ENCODE measurements at places on chromosomes 7 and 10.

DNA sequence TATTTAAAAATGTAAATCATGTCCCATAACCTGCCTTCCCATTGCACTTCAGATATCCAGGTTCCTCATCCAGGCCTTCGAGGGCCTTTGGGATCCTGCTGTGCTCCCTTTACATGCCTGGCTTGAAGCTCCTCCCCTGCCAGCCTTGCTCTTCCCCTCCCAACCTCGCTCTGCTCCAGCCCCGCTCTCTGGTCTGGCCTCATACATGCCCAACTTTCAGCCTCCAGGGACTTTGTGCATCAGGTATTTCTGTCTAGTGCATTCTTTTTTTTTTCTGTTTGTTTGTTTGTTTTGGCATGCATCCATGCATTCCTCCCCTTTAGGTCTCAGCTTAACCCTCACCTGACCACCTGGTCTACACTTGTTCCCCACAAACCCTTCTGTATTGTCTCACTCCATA, 160.3 kb downstream of the SNX10 start:
- DNase-seq, result no peak

- no peak for DNase-seq
These were observed 116.5 kb downstream of the ZNF438 start for GRCh38 chr10:30915146-30915545.

DNA sequence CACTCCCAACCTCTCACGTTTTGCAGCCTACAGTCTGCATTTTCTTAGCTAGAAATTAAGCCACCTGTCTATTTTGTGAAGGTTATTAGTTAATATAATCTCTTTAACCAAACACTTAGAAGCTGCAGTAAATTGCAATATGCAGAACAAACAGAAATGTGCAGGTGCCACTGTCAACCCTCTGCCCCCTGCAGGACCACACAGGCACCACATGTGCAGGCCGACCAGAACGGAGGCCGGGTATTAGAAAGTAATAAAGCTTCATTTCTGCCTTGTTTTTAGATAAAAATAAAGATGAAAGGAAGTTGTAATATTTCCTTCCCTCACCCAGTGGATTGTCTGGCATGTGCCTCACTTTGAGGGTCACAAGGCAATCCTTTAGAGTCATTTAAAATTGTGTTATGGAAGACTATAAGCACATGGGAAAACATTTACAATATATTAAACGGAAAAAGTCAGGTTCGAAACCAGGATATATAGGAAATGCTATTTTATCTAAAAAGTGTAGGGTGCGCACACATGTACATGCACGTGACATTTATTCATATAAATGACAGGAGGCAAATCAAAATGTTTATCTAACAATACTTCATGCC, 158.2 kb downstream of the ARHGAP12 start:
- DNase-seq, result no peak

DNA sequence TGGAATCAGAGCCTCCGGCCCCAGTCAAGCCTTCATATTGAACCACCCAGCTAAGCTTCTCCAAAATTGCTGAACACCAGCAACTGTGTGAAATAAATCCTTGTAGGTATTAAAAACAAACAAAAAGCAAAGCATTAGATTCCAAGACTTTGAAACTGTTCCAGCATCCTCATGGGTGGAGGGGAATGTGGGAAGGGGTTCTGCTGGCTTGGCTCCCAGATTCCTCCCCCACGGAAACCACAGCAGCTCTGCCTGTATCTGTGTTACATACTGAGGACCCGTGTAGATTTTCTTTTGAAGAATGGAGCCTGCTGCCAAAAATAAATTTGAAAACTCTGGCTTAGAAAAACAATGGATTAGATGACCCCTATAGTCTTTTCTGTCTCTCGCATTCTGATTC, 20.0 kb downstream of the AKR1B1 start:
- no peak for DNase-seq

- no peak for DNase-seq
These were observed 18.8 kb upstream of the SORBS1 start for GRCh38 chr10:95579835-95580535.

- no peak for DNase-seq
These were observed 47.7 kb downstream of the ZNF277 start for GRCh38 chr7:112254156-112254555.

DNA sequence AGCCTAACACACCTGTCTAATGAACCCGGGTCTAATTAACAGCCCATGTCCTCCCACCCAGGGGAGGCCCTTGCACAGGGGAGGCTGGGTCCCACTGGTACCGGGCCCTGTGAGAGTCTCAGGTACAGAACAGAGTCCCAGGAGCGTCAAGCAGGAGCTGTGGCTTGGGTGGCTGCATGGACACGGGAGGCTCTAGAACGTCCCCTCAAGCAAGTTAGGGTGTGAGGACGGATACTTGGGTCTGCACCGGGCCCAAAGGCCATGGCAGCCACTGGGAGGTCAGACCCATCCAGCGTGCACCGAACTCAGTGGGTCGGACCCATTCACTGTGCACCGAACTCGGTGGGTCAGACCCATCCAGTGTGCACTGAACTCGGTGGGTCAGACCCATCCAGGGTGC, 309.7 kb downstream of the DNAJB6 start:
- DNase-seq, result no peak

DNA sequence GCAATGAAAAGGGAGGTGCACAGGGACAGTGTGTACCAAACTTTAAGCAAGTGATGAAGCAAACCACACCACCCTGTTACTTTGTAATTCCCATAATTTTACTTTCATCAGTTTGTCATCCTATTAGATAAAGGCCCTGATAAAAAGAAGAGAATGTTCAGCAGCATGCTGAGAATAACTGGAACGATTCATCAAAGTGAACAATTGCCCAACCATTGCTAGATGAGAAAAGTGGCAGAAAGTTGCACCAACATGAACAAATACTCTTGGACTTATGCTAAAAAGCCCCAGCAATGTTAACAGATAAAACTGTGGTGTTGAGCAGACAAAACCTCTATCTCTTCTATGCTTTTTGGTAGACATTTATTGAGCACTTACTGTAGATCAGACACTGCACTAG, 75.5 kb upstream of the PCGF5 start:
- DNase-seq, result no peak

DNA sequence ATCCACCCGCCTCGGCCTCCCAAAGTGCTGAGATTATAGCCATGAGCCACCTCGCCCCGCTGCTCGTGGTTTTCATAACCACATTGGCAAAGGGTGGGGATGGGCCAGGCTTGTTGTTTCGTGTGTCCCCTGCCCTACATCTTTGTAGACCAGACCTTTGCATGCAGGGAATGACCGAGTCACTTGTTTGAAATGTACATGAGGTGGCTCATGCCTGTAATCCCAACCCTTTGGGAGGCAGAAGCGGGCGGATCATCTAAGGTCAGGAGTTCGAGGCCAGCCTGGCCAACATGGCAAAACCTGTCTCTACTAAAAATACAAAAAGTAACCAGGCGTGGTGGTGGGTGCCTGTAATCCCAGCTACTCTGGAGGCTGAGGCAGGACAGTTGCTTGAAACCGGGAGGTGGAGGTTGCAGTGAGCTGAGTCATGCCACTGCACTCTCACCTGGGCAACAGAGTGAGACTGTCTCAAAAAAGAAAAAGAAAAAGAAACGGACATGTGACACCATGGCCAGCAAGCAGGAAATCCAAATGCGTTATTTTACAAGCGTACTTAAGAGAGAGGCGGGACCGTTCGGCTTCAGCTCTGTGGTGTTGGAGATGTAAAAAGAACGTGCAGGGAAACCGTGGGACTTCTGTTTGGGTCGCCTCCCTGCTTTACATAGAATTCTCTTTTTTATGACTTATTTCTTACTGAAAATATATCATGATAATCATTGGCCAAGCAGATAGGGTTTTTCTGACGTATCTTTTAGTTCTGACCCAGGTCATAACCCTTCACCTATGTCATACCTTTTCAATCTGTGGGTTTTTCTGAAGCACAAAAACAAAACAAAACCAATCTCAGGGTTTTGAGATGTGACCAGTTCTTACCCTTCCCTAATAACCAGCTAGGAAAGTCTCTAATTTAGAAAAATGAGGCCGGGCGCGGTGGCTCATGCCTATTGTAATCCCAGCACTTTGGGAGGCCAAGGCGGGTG, 45.1 kb downstream of the WIPI2 start:
- no peak for DNase-seq

DNA sequence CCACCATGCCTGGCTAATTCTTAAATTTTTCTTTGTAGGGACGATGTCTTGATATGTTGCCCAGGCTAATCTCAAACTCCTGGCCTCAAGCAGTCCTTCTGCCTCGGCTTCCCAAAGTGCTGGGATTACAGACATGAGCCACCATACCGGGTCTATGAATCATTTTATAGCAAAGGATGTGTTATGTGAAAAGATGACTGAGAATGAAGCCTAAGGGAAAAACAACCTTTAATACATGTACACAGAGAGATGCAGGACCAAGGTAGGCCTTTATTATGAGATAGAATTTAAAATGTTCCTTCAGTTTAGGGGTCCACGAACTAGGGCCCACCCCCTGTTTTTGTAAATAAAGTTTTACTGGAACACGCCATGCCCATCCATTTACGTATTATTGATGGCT, 41.0 kb downstream of the UBE2H start:
- DNase-seq, result no peak

GRCh38 chr10:132096863-132097478, 31.2 kb downstream of the JAKMIP3 start:
- DNase-seq, result no peak

DNA sequence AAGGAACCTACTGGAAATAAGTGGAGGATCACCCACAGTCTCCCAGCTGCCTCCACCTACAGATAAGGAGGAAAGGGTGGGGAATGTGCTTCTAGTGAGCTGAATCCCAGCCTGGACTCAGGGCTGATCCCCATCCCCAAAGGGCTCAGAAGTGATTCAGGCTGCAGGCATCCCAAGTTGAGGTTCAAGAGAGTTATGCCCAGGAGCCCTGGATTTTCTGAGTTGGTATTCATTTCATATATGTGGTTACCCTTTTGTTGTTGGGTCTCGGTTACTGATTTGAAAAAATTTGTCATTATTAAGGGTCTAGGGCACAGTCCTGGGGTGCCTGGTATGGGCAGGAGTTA, 30.0 kb upstream of the SRGN start:
- no peak for DNase-seq

- no peak for DNase-seq
These were observed at the start of gene CPXM2 for GRCh38 chr10:123891144-123892071. Gene CPXM2 (minus strand): TSS chr10:123891807. CDS start chr10:123891659, 148 bp downstream.

DNA sequence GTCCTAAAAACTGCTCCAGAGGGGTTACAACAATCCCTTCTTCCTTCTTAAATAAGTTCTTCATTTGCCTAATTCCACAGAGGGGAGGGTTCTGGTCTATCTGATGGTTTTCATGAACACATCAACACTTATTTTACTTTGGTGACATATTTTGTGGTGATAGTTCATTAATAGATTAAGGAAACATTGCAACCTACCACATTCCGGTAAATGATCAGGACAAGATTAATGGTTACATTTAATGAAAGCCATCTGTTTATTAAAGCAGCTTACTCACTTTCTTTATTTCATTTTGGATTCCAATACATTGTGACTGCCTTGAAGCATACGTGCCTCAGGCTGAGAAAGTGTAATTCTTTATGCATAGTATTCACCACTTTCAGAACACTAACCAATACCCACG, 101.0 kb downstream of the SKIDA1 start:
- DNase-seq, result no peak

- no peak for DNase-seq
These were observed 54.6 kb downstream of the TFAM start for GRCh38 chr10:58439632-58440364.

- no peak for DNase-seq
These were observed 654.5 kb upstream of the COBL start for GRCh38 chr7:51970961-51971665.

DNA sequence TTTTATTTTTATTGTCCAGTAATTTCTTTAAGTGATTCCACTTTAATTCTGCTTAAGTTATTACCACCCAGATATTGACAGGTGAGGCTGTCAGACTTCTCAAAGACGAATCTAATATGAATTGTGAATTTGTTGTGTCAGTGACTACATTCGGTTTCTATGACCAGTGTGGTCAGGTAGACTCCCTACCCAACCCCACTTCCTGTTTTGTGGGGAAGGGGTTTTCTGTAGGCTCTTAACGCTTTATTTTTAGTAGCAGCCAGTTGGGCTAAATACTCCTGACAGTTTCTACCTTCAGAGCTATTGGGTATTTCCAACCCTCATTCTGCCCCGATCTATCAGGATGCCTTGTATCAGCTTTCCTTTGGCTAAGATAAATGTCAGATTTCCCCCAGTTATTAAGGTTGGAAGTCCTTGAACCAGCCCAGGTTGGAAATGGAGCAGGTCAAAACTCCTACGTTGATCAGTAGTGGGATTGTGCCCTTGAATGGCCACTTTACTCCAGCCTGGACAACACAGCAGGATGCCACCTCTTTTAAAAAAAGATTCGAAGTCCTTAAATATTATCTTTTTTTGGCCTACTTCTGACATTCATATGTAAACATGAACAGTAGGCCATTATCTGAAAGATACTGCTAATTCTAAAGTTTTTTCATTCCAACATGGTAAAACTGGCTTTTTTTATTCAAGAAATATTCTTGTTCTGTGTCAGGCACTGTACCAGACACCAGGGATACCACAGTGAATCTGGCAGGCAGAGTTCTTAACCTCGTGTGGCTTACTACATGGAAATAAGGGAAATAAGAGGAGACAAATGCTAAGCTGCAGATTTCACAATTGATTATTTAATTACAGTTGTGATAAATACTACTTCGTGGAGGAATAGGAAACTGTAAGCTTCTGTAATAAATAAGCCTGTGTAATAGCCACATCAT, 133.3 kb upstream of the SAMD8 start:
- DNase-seq, result no peak

DNA sequence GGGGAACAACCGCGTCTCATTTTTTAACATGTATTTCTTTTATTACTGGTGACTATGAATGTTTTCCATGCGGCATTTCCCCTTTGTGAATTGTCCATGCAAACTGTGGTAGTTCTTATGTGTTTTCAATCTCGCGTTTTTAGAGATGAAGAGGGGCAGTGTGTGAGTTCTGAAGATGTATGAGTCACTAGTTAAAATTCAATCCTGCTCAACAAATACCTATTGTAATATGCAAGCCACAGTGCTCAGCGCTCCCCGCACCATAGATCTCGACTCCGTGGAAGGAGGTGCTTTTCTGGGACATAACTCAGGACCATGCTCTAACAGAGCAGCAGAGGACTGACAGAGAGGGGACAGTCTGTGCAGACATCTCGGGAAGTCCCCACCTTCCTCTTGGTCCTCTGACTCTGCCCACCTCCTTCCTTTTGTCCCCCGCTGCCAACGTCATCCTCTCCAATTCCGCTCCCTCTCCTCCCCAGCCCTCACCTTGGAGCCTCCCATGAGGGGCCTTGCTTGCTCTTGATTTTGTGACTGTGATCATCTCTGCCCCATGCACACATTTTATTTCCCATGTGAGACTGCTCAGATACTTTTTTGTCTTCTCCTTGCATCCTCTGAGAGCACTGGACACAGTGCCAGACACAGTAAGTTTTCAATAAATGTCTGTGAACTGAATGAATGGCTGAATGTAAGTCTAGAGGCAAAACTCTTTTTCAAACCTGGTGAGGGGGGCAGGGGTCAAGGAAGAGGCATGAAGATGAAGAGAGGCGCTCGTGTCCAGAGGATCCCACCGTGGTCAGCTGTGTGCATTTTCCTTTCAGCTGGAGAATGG, 42.7 kb upstream of the PLEKHA1 start:
- no peak for DNase-seq
